Neural crest cell (in vitro differentiated cells): ENCODE measurements at places on chromosomes 13 and 19.

DNA sequence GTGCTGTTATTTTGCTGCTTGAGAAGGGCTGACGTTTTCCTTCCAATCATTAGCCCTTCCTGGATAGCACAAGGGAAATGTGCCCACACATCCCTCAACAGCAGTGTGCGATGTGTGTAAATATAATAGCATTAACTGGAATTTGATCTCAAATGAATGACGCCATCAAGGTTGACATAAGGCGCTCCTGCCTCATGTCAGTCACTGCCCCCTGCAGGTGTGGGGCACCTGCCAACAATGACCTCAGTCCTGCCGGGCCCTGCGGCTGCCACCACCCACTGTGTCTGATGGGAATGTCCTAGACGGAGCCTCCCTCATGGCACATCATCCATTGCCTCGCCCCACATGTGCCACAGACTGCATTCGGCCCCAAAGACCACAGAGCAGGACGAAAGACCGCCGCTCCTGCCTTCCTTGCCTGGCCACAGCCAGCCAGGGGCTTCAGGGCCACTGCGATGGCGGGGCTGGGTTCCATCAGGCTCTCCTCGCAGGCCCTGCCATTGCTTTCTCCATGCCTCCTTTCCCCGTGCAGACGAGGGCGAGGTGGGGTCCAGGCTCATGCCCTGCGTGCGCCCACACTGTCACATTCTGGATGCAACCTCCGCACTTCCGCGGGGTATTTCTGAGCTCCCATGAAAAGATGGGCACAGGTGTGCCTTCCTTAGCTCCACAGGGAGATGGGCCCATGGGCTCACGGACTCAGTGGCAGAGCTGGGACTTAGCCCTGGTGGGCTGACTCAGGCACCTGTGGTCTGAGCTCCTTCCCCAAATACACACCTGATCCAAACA, 146.7 kb downstream of the SOX1 start:
- no peak for DNase-seq

GRCh38 chr13:39607876-39608275, 4.9 kb upstream of the LHFPL6 start:
- no peak for DNase-seq

DNA sequence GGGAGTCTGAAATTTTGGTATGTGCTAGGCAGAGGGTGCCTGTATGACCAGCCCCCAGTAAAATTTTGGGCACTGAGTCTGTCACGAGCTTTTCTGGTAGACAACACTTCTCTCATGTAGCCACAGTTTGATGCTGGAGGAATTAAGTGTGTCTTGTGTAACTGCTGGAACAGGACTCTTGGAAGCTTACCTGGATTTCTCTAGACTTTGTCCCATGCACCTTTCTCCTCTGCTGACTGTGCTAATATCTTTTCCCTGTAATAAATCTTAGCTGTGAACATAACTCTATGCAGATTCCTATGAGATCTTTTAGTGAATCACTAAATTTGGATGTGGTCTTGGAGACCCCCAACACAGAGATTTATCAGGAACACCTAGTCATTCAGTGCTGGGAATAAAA, 13.8 kb downstream of the RNF6 start:
- no peak for DNase-seq

- DNase-seq: no peak
Measured at GRCh38 chr13:28140433-28141125, 2.2 kb downstream of the PAN3 start.

DNA sequence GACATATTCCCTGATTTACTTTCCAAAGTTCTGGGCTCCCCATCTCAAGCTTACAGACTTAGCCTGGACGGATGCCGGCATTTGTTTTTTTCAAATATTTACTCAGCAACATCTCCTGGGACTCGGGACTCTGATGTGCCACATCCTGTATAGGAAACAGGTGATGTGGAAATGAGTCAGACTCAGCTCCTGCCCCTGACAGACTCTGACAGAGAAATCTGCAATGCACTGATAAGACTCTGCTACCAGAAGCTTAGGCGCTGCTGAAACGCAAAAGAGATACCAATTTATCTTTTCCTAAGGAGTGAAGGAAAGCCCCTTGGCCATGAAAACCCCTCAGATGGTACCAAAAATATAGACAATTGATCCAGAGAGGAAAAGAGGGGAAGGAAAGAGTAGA, 16.2 kb downstream of the LAIR2 start:
- no peak for DNase-seq

- no peak for DNase-seq
Measured at GRCh38 chr19:920051-920864, 3.1 kb downstream of the KISS1R start.

GRCh38 chr13:110126391-110126961, 180.5 kb downstream of the COL4A1 start:
- no peak for DNase-seq

GRCh38 chr19:53870485-53870844, 2.8 kb downstream of the MYADM start:
- no peak for DNase-seq

GRCh38 chr13:42735010-42735409, 46.4 kb upstream of the FAM216B start:
- DNase-seq: no peak

DNA sequence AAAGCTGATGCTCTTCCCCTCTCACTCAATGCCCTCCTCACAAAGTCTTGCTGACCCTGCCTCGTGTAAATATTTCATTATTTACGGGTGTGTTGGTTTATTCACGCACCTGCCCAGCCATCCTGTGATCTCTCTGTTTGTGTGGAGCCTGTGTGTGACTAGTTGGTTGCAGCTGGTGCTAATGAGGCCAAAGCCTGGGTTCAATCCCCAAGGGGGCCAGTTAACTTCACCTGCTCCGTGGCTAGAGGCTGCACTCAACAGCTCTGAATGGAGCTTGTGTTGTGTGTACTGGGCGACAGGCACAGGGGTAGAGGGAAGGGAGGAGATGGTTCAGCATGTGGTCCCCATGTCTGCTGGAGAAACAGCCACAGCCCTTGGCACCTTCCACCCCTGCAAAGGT, 109.5 kb downstream of the DNAJC15 start:
- DNase-seq: no peak

- no peak for DNase-seq
Measured at GRCh38 chr13:97004096-97004876, 10.0 kb upstream of the OXGR1 start.

- DNase-seq: no peak
Measured at GRCh38 chr13:106052200-106052767, 483.2 kb downstream of the EFNB2 start.

- DNase-seq: peak; percentile 61
Measured at GRCh38 chr19:41997121-41997850, 3.3 kb upstream of the ATP1A3 start.

GRCh38 chr19:12778017-12778904, 2.9 kb upstream of the HOOK2 start:
- DNase-seq: peak; percentile 40

GRCh38 chr13:52085421-52085820, 43.5 kb downstream of the NEK5 start:
- no peak for DNase-seq

DNA sequence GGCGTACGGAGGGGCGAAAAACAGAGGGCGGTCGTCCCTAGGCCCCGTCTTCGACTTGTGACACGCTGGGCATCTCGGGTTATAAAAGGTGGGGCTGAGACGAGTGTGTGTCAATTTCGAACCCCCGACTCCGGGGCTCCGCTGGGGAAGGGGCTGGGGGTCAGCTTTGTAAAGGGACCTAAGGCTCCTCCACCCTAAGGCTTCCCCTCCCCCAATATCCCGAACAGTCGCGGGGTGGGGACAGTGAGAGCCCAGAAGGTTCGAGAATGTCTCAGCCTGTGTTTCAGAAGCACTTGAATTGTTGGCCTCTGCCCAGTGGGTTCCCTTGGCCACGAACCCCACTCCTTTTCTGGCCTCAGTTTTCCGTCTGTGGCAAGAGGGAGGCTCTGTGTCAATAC, 450 bp downstream of the SELENOW start:
- DNase-seq: no peak

GRCh38 chr13:41456768-41457588, at the start of gene RGCC:
RGCC (plus strand) TSS chr13:41457550; CDS start chr13:41457708, 158 bp downstream.
- DNase-seq: peak; percentile 48

GRCh38 chr13:113148940-113149503, 9.4 kb upstream of the PROZ start:
- no peak for DNase-seq

- no peak for DNase-seq
Measured at GRCh38 chr13:29105779-29106178, 285.6 kb downstream of the MTUS2 start.

DNA sequence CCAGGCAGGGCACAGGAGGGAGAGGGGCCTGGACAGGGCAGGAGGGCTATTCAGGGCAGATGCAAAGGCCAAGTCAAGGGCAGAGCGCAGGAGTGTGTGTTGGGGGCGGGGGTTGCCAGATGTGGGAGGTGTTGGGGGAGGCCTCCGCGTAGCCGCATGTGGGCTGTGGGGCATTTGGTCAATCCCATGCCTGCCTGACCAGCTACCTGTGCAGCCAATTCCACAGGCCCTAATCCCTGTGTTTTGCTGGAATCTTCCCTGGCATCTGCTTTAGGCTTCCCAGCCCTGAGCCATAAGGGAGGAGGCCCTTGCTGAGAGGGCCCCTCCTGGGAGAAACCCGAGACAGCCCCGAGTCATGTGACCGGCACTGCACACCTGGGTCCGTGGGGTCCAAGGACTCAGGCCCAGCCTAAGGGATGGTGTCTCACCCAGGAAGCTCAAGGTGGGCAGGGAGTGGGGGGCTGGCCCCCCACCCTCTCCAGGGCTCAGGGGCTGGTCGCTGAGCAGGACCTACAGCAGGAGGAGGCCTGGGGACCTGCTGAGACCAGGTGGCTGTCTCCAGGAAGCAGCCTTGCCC, 20.3 kb downstream of the RFX1 start:
- no peak for DNase-seq

GRCh38 chr19:41551711-41552110, 24.3 kb upstream of the CEACAM21 start:
- DNase-seq: no peak

DNA sequence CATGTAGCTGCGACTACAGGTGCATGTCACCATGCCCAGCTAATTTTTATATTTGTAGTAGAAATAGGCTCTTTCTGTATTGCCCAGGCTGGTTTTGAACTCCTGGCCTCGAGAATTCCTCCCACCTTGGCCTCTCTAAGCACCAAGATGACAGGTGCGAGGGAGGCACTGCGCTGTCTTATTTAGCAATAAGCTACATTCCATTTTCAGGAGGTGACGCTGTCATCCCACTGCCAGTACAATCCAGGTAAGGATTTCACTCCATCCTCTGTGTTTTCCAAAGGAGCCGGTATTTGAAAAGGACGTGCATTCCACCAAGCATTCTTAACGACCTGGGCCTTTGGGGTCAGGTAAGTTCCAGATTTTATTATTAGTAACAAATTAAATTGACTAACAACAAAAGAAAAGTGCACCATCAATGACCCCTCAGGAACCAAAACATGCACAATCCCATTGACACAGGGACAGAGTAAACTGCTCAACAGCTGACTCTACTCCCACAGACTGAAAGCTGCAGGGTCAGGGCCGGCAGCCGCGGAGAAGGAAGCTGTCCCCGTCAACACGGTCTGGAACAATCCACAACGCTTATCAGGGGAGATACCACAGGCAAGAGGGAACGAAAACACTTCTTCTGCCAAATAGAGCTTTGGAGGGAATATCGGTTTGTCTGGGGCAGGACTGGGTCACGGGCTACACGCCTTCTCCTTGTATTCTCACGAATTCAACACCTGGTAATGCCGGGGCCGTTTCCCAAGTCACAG, 82.8 kb downstream of the INSR start:
- no peak for DNase-seq

DNA sequence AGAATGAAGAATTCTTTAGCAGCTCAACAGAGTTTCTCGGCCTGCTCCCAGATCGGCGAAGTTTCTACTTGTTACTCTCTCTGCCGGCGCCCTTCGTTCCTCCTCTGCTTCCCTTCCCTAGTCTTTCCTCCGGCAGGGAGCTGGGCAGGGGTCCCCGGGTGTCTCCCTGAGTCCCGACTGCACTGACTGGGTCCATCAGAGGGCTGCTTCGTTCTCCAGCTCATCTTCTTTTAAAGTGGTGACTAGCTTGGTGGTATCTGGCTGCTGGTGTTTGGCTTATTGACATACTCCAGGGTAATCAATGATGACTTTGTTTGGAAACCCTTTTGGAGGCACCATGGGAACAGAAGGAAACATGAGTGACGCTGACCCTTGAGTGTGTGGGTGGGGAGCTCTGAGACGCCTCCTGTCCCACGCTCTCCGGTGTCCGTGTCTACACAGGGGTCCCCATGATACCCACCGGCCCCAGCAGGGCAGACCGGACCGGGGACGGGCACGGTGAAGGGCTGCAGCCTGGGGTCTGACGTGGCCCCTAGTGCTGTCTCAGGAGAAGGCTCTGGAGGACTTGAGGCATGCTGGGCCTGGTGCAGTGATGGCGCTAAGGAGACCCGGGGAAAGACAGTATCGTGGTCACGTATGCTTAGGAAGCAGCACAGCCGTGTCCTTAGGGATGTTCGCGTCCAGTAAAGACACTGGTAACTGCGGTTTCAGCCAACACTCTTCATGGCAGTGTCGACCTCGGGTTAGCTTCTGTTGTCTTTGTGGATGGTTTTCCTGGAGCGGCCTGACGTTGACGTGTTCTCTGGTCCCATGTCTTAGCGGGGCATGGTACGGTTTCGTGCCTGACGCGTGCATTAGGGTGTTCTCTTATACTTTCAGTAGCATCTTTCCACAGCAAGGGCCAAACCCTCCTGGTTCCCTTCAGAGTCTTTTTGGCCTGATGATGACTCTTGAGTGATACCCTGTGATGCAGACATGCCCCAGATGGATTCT, 23.8 kb downstream of the NAXD start:
- DNase-seq: no peak

GRCh38 chr19:3119693-3120380, 16.0 kb upstream of the GNA15 start:
- no peak for DNase-seq

- no peak for DNase-seq
Measured at GRCh38 chr19:15137777-15138176, 30.6 kb downstream of the SYDE1 start.

DNA sequence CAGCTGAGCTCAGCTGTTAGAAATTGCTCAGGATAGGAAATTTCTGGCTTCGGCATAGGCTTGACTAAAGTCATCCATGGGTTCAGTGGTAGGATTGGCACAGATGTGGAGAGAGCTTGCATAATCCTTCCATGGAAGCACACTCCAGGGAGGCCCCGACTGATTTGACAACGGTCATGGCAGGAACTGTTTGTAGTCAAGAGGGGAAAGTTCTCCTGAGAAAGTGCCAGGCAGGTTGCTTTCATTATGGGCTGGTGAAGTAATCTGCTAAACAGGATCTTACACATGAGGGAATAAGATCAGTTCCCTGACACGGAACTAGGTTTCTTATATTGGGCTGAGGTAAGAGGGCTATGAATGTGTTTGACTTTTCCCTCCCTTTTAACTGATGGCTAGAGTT, 120.1 kb downstream of the RGCC start:
- DNase-seq: no peak
